ENCODE measurements at places on chromosomes 2 and 18. TPM values are rescaled to one million over a fixed set of nuclear protein-coding genes. Genes with fewer than 3 reads are reported as not detected.

DNA sequence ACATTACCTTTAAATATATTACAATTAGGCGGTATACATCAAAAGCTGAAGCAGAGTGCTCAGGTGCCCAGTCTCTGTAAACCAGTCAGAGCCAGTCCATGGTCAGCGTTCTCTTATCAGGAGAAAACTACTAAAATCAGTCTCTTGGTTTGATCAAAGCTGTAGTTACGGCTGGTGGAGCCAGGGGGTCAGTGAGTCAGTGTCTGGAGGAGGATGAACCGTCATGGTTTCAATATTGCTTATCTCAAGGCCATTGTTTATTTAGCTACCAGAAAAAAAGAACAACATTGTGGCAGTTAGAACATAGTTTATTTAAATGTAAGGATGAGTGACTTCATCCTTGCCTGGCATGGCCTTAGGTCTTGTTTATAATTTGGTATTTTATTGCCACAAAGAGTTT, 71.3 kb upstream of the NYAP2 start:
- DNase-seq: no peak

DNA sequence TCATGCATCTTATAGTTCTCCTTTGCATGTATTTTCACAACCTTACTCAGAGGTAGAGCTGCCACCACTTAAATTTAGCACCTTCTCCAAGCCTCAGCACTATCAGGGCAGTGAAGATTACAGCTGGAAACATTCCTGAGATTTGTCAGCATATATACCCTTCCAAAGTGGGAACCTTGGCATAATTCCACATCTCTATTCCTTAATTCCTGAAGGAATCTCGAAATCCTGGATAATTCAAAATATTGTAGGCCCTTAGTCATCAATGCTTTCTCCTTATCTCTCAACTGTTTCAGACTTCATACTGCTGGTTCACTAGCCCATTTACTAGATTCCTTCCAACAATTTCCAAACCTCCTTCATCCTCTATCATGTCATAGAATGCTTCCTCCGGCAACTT, 87.4 kb downstream of the ITSN2 start:
- DNase-seq: no peak

- peak; percentile 62 for DNase-seq
Observed at GRCh38 chr2:143513081-143513480, 383.9 kb downstream of the ARHGAP15 start.

GRCh38 chr18:3037423-3037915, 24.5 kb upstream of the LPIN2 start:
- no peak for DNase-seq

DNA sequence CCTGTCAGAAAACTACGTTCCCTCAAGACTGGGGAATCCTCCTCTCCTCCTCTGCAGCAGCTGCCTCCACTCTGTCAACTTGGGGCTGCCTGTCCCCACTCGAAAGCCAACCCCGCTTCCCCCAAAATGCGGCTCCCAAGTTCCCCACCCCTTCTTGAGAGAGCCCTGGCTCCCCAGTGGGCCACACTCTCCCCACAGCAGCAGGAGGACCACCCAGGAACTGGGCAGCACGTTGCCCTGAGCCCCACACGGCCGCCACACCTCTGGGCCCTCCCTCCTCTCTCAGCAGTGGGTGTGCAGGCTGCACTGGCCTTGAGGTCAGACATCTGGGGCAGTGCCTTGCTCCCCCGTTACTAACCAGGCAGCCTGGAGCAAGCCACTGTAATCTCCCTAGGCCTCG, 9.6 kb upstream of the TEX51 start:
- DNase-seq: no peak

DNA sequence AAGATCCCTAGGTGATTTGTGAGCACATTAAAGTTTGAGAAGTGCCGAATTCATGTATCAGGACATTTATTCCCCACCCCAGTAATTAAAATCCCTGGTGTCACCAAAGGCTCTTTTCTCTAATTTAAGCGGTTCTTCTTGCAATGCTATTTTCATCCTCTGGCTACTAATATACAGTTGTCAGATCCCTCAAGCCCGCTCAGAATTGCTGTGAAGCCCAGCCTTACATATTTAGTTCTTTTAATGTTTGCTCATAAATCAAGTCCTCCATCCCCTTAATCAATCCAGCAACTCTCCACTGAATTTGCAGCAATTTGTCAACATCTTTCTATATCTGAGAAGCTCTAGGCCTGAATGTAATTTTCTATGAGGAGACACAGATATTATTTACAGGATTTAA, 437.9 kb downstream of the PIK3C3 start:
- no peak for DNase-seq

DNA sequence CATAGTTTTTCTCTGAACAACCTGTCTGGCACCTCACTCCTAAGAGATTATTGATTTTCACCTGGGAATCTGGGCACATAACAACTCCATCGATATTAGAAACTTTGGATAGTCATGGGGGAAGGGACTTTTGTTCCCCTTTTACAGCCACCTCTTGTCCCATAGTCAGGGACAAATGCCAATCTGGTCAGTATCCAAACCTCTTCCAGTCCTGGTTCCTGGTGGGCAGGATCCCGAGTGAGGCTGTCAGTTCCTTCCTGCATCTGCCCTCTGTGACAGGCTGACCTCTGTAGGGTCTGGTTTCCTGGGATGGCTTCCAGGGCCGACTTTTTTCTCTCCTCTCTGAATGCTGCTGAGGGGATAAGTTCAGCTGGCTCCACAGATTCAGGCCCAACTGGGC, 11.0 kb downstream of the KIF5C start:
- no peak for DNase-seq

DNA sequence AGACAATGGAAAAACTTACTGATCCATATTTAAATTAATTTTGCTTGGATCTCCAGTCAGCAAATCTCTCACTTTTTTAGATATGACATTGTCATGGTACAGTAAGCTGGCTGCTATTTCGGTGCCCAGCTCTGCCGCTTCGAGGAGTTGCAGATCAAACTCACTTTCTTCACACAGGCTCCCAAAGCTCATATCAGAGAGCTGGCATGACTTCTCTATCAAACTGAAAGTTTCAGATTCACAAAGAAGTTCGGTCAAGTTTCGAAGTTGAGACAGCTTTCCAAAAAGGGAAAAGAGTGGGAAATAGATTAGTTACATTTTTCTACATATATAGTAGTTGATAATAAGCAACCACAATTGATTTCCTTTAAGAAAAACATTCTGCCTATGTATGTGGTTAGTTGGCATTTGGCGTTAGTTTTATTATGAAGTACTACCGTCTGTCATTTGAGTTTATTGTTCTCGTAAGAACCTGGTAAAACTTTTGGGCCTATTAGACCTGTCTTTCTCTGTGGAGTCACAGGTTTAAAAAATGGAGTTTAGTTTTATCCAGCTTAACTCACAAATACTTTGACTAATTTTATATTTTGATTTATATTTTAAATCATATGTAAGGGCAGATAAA, 118.8 kb downstream of the ABCA12 start:
- DNase-seq: no peak

- DNase-seq: no peak
Observed at GRCh38 chr2:66435549-66435875, 587 bp downstream of the MEIS1 start.

GRCh38 chr2:145593280-145593679, 1073.4 kb upstream of the ZEB2 start:
- no peak for DNase-seq

GRCh38 chr2:75287624-75288316, 88.5 kb upstream of the TACR1 start:
- DNase-seq: no peak

DNA sequence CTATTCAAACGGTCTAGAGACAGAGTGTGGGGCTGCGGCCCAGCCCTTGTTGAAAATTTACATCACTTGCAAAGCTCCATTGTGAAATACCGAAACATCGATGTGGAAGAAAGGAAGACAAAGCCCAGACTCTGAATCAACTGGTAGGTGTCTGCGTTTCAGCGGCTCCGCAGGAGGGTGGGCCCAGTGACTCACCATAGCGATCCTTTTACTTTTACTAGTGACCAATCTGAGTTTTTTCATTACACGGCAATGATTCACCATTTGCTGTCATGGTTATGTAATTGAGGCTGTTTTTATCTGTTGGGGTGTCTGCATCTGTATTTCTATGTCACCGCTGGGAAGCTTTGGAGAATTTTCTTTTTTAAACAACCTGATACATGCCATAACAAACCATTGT, 66.6 kb upstream of the ODC1 start:
- no peak for DNase-seq

- DNase-seq: no peak
Observed at GRCh38 chr18:8786483-8787370, 81.4 kb downstream of the MTCL1 start.

DNA sequence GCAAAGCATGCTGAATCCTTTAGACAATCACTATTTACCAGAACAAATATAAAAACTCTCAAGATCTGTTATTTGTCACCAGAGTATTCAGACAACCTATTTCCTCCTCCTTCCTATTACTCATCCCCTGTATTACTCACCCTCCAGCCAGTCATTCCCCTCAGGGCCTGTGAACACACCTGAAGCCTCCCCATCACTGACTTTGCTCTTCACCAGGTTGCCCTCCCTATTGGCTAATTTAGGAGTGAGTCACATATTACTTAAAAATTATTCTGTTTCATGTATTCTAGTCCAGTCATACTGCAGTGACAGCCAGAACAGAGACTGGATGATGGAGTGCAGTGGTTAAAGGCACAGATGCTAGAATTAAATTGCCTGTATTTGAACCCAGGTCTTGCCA, 3.7 kb upstream of the ATG16L1 start:
- no peak for DNase-seq

DNA sequence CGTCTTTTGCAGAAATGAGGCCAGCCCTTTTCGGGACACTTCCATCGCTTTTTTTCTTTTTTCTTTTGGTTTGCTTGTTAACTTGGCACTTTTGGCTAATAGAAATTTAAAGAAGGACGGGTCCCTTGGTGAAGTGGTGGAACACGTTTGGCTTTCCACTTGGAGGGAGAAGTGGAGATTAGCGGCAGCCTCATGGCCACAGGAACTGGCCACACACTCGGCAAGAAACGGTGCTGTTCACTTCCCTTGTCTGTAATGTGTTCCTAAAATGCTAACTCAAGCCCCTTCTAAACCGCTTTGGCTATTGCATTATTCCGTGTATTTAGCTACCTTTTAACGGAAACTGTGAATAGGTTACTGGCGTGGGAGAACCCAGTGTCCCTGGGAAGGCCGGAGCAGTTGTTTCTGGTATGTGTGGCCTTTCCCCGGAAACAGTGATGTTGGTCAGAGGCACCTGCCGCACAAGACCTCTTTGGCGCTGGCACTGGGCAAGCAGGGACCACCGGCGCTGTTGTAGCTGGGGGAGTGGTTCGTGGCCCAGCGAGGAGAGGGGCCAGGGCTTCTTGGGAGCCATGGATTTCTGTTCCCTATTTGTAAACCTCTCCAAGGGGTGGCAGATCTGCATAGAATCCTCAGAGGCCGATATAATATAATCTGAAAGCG, 981 bp downstream of the RAMP1 start:
- no peak for DNase-seq

DNA sequence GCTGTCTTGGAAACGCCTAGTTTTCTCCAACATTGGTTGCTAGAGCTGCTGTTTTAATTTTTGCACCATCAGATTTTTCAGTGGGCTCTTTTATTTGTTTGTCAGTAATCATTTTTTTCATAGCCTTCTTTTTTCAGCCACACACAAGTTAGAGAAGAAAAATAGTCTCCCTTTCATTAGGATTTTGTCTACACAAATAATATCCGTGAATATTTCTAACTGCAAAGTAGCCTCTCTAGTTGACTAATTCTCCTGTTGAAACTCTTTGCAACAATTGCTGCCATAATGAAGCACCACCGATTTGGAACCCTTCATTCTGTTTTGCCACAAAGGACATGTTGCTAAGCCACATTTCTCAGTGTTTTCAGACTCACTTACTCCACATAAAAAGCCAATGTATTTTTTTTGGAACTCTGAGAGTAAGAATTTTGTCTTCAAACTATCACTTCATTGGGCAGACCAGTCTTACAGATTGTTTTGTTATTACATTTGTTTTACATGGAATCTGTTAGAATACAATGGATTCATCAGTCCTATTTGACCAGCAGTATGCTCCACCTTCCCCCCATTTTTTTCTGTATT, 9.6 kb downstream of the KCNJ3 start:
- no peak for DNase-seq

- no peak for DNase-seq
Observed at GRCh38 chr2:46098621-46099062, 198.6 kb upstream of the EPAS1 start.

DNA sequence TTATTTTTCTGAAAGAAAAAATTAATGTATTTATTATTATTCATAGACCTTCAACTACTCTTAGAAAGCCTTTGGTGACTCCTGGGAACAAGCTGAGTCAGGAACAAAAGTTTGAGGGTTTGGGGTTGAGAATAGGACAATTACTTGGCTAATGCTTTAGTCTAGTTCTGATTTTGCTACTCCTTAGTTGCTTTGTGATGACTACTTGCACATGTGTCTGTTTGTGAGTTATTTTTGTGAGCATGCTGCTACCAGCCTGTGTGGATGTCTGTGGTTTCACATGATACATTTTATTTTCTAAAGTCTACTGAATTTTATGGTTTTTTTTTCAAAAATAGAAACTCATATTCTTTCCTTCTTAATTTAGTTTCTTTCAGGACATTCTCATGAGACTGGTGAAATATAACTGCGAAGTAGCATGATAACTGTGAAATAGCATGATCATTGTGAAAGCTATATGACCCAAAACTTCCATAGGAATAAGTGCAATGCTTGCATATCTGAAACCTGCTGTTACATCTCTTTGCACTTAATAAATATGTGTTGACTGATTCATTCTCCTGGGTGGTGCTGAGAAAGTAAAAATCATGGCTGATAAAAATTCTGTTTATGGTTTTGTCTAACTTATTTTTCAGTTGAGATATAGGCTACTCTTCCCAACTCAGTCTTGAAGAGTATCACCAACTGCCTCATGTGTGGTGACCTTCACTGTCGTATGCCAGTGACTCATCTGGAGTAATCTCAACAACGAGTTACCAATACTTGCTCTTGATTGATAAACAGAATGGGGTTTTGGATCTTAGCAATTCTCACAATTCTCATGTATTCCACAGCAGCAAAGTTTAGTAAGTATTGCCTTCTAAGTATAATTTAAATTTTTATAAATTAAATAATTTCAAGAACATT, 17.9 kb upstream of the IL18R1 start:
- DNase-seq: no peak

GRCh38 chr18:48926420-48926857, 24.3 kb downstream of the SMAD7 start:
- no peak for DNase-seq

- DNase-seq: no peak
Observed at GRCh38 chr2:240192661-240193060, 52.2 kb upstream of the OTOS start.

LRP1B gene
- total RNA-seq: not detected

GPR35 gene
- total RNA-seq: 1.9 TPM

TUBB6 gene
- total RNA-seq: 0.48 TPM

EPG5 gene
- 33.2 TPM for total RNA-seq

GALNT5 gene
- not detected for total RNA-seq

MYO7B gene
- 3.0 TPM for total RNA-seq

KYNU gene
- total RNA-seq: 0.75 TPM

SETBP1 gene
- 3.4 TPM for total RNA-seq

DBI gene
- 109 TPM for total RNA-seq

FNDC4 gene
- total RNA-seq: not detected

CFC1B gene
- not detected for total RNA-seq

GMCL1 gene
- 75.3 TPM for total RNA-seq

NTSR2 gene
- not detected for total RNA-seq

CXCR2 gene
- total RNA-seq: not detected

All from Karpas-422 (cell line).